ENCODE measurements at places on chromosomes 4 and X. TPM values are rescaled to one million over a fixed set of nuclear protein-coding genes. Genes with fewer than 3 reads are reported as not detected.

- DNase-seq = no peak
- H3K4me1 ChIP-seq = no peaks in the 10 kb centered on the region
- H3K36me3 ChIP-seq = no peaks in the 10 kb centered on the region
- H3K27me3 ChIP-seq = peaks cover 2% of the 10 kb centered on the region
These were observed at the start of gene SLC25A31 for GRCh38 chr4:127730142-127730913. Gene SLC25A31, plus strand, starts transcription at chr4:127730400. Its CDS starts 146 bp downstream, at chr4:127730546.

DNA sequence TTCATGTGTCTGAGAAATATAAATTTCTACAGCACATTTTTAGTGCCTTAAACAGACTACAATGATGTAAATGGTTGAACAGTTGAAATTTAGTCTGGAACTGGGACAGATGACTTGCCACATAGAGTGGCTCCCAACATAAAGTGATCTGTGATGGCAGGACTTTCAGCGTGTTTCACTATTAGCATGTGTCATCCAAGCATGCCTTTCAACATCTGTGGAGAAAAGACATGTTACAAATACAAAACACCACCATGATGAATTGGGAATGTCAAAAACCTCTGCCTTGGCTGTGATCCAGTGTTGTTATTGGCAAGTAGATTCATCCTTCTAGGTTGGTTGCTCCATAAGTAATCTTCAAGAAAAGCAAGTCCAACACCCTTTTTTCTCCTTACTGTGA lies 348.7 kb downstream of the MAPK10 start:
- no peak overlapping the region for H3K27ac ChIP-seq
- no peaks in the 10 kb centered on the region for H3K27me3 ChIP-seq
- DNase-seq = no peak
- H3K36me3 ChIP-seq = no peaks in the 10 kb centered on the region

GRCh38 chrX:18701621-18702361 lies 5.7 kb upstream of the PPEF1 start:
- no peak overlapping the region for H3K4me3 ChIP-seq
- H3K4me1 ChIP-seq = no peaks in the 10 kb centered on the region
- H3K27ac ChIP-seq = no peak overlapping the region
- no peaks in the 10 kb centered on the region for H3K36me3 ChIP-seq
- no peaks in the 10 kb centered on the region for H3K27me3 ChIP-seq
- no peak for DNase-seq

- no peak overlapping the region for H3K4me3 ChIP-seq
- H3K27me3 ChIP-seq = peaks cover 2% of the 10 kb centered on the region
These were observed 175.3 kb downstream of the QDPR start for GRCh38 chr4:17336524-17336961.

- no peak overlapping the region for H3K4me3 ChIP-seq
- H3K4me1 ChIP-seq = peaks cover 8% of the 10 kb centered on the region
- no peak overlapping the region for H3K27ac ChIP-seq
- DNase-seq = no peak
- no peaks in the 10 kb centered on the region for H3K36me3 ChIP-seq
These were observed 15.8 kb downstream of the VSIG4 start for GRCh38 chrX:66024092-66024467.

DNA sequence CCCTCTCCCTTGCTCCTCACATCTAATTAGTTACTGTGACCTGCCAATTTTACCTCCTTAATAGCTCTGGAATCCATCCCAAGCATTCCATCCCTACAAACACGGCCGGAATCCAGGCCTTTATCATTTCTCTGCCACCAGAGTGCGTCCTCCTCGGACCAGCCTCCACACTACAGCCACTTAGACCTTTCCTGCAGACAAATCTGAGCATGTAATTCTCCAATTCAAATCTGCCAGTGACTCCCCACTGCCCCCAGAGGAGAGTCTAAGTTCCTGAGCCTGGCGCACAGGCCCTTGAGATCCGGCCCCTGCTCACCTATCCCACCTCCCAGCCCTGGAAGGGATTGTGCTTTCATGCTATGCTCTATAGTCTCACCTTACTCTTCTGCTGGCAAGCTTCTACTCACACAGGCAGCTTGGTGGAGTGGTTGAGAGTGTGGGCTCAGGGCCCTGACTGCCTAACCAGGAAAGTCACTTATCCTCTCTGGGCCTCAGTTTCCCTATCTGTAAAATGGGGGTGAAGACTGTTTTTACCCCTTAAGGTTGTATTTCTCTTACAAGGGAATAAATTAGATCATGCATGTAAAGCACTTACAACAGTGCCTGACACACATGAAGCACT lies 31.2 kb downstream of the PJA1 start:
- no peak overlapping the region for H3K4me3 ChIP-seq
- DNase-seq = no peak

GRCh38 chr4:15781427-15782095 lies 3.4 kb downstream of the CD38 start:
- peaks cover 4% of the 10 kb centered on the region for H3K27me3 ChIP-seq
- H3K4me3 ChIP-seq = no peak overlapping the region
- no peaks in the 10 kb centered on the region for H3K36me3 ChIP-seq
- peaks cover 28% of the 10 kb centered on the region for H3K4me1 ChIP-seq
- DNase-seq = peak; percentile 40
- H3K27ac ChIP-seq = no peak overlapping the region

- no peaks in the 10 kb centered on the region for H3K4me1 ChIP-seq
- no peaks in the 10 kb centered on the region for H3K36me3 ChIP-seq
These were observed 169.9 kb downstream of the SLIT2 start for GRCh38 chr4:20421603-20421985.

- H3K27me3 ChIP-seq = no peaks in the 10 kb centered on the region
- no peaks in the 10 kb centered on the region for H3K4me1 ChIP-seq
- no peak for DNase-seq
- H3K27ac ChIP-seq = no peak overlapping the region
- H3K36me3 ChIP-seq = no peaks in the 10 kb centered on the region
These were observed 100.7 kb downstream of the SYNPO2 start for GRCh38 chr4:118989098-118990080.

GRCh38 chr4:103019308-103020124 lies at the start of gene SLC9B1:
Gene SLC9B1, minus strand, starts transcription at chr4:103019705. Its CDS starts 27,994 bp downstream, at chr4:102991711.
- peak within 1 kb of the TSS; percentile 91 for H3K27ac ChIP-seq
- H3K4me1 ChIP-seq = peaks cover 16% of the 10 kb centered on the region
- DNase-seq = peak; percentile 97
- peak within 1 kb of the TSS; percentile 91 for H3K4me3 ChIP-seq
- no peaks in the 10 kb centered on the region for H3K27me3 ChIP-seq

- peaks cover 6% of the 10 kb centered on the region for H3K4me1 ChIP-seq
- H3K4me3 ChIP-seq = no peak overlapping the region
- H3K27me3 ChIP-seq = peaks cover 7% of the 10 kb centered on the region
- no peak overlapping the region for H3K27ac ChIP-seq
These were observed 46.7 kb downstream of the ENPP6 start for GRCh38 chr4:184171011-184171410.

DNA sequence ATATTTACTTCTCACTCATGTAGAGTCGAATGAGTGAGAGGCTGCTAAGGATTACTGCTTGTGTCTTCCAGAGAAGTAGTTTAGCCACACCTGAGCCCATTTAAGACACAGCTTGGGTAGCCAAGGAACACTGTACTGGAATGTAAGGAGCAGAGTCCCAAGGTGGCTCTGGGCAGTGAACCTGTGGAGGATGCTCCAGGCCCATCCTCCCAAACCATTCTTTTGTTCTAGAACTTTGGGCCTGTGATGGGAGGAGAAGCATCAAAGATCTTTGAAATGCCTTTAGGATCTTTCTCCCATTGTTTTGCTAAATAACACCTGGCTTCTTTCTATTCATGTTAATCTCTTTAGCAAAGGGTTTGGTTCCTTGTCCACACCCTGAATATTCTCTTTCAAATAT lies 162.2 kb downstream of the KLHL4 start:
- H3K27ac ChIP-seq = no peak overlapping the region
- no peaks in the 10 kb centered on the region for H3K27me3 ChIP-seq
- DNase-seq = no peak
- H3K4me1 ChIP-seq = no peaks in the 10 kb centered on the region
- H3K36me3 ChIP-seq = no peaks in the 10 kb centered on the region

- no peaks in the 10 kb centered on the region for H3K27me3 ChIP-seq
- H3K4me1 ChIP-seq = no peaks in the 10 kb centered on the region
These were observed 151.0 kb downstream of the C4orf33 start for GRCh38 chr4:129246910-129247461.

GRCh38 chr4:110787707-110788106 lies 164.8 kb upstream of the PITX2 start:
- no peak overlapping the region for H3K27ac ChIP-seq
- H3K4me3 ChIP-seq = no peak overlapping the region
- H3K4me1 ChIP-seq = no peaks in the 10 kb centered on the region
- H3K27me3 ChIP-seq = no peaks in the 10 kb centered on the region
- no peaks in the 10 kb centered on the region for H3K36me3 ChIP-seq

GRCh38 chrX:69123481-69123880 lies 41.8 kb downstream of the PJA1 start:
- no peak overlapping the region for H3K4me3 ChIP-seq
- no peak for DNase-seq
- no peaks in the 10 kb centered on the region for H3K4me1 ChIP-seq

DNA sequence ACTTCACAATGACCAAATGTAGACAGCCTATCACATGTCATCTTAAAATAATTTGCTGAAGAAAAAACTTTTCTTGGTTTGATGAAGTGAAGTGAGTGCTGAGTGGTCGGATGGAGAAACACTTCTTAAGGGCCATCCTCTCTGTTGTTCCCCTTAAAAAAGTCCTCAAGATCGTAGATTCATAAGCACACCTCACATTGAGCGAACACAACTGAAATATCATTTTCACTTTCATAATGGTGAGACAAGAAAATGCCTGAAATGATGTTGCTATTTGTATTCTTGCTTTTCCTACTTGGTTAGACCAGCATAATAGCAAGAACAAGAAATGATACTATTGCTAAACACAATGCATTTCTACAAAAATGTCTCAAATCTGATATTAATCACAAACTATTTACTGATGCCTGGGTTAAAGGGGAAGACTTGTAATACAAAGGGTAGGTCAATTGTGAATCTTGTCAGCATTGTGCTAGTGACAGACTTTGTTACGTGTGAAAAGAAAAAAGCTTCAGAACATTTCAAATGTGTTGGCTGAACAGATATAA lies 305.6 kb upstream of the NR3C2 start:
- no peak overlapping the region for H3K27ac ChIP-seq
- no peak for DNase-seq
- no peaks in the 10 kb centered on the region for H3K36me3 ChIP-seq
- H3K27me3 ChIP-seq = no peaks in the 10 kb centered on the region

GRCh38 chrX:100611951-100612350 lies 24.7 kb downstream of the TSPAN6 start:
- H3K36me3 ChIP-seq = no peaks in the 10 kb centered on the region
- no peak overlapping the region for H3K27ac ChIP-seq
- H3K27me3 ChIP-seq = no peaks in the 10 kb centered on the region
- H3K4me3 ChIP-seq = no peak overlapping the region

- H3K27ac ChIP-seq = no peak overlapping the region
- H3K36me3 ChIP-seq = no peaks in the 10 kb centered on the region
- H3K27me3 ChIP-seq = no peaks in the 10 kb centered on the region
- no peak overlapping the region for H3K4me3 ChIP-seq
These were observed 1192.1 kb upstream of the PRKX start for GRCh38 chrX:4905576-4905975.

DNA sequence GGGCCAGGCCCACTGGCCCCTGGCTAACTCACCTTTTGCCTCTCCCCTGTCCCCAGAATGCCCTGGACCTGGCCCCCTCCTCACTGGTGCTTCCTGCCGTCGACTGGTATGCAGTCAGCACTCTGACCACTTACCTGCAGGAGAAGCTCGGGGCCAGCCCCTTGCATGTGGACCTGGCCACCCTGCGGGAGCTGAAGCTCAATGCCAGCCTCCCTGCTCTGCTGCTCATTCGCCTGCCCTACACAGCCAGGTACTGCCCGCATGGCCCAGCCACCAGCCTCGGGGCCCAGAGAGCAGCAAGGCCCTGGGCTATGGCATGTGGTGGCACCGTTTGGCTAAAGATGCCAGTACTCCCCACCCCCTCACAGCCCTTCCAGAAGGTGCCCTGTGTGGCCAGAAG lies 3.7 kb downstream of the ATP6AP1 start:
- DNase-seq = no peak
- H3K27me3 ChIP-seq = no peaks in the 10 kb centered on the region
- no peak overlapping the region for H3K27ac ChIP-seq
- peaks cover 8% of the 10 kb centered on the region for H3K36me3 ChIP-seq

DNA sequence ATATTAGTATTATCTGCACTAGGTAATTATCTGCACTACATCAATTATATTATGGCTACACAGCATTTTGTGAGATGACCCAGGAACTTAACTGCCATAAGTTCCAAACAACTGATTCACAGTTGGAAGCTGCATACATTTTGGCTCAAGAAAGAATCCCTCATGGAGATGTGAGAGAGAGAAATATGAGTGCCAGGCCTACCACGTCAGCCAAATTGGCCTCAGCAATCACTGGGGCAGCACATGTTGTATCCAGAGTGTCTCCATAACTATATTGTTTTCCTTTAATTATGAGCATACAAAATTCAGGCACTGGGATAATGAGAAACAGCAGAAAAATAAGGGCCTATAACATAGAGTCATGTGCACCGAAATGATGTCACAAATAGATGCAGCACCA lies 174.2 kb upstream of the DMD start:
- no peaks in the 10 kb centered on the region for H3K4me1 ChIP-seq

DNA sequence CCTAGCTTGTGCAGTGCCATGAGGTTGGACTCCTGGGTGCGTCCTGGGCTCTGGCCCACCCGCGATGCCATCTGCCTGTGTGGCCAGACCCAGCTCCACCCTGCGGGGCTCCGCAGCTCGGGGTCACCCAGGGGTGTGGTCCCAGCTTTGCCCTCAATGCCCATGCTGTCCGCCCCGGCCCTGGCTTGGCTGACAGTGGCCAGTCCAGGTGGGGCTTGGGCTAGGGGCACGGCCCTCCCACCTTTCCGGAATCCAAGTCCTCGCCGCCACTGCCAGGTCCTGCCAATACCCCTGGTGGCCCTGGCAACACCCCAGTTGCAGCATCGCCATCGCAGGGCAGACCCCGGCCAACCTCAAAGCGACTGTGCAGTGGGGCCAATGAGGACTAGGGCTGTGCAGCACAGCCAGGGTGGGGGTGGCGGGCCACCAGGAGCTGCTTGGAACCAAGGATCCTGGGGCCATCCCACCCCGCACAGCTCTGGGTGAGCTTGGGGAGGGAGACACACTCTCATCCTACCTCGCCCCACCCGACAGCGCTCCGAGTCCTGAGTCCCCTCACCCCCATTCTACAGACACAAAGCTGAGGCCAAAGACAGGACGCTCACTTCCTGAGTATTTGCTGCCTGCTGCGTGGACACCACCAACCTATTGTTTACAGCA lies 80.9 kb downstream of the ZNF718 start:
- H3K4me3 ChIP-seq = no peak overlapping the region
- no peaks in the 10 kb centered on the region for H3K4me1 ChIP-seq
- H3K27me3 ChIP-seq = no peaks in the 10 kb centered on the region

- no peak for DNase-seq
- peaks cover 70% of the 10 kb centered on the region for H3K36me3 ChIP-seq
- no peaks in the 10 kb centered on the region for H3K27me3 ChIP-seq
- H3K27ac ChIP-seq = no peak overlapping the region
These were observed 57.5 kb downstream of the MTM1 start for GRCh38 chrX:150625875-150626274.

Gene HSFX1
- 0.08 TPM for polyA plus RNA-seq

Gene PAGE2
- polyA plus RNA-seq = not detected

Gene SUPT20HL1
- polyA plus RNA-seq = not detected

Gene CXCL11
- polyA plus RNA-seq = not detected

Gene ZC4H2
- 8.7 TPM for polyA plus RNA-seq

Gene KIF4A
- polyA plus RNA-seq = 0.34 TPM

Gene SLC4A4
- polyA plus RNA-seq = not detected

Gene ARL13A
- polyA plus RNA-seq = not detected

Gene BMPR1B
- 0.31 TPM for polyA plus RNA-seq

Gene C4orf54
- not detected for polyA plus RNA-seq

Gene PPEF2
- not detected for polyA plus RNA-seq

Gene CSAG1
- not detected for polyA plus RNA-seq

Gene GAGE12H
- polyA plus RNA-seq = not detected

Data from CD4-positive, CD25-positive, alpha-beta regulatory T cell (primary cell).